ENCODE measurements at places on chromosomes 4 and X. TPM values are rescaled to one million over a fixed set of nuclear protein-coding genes. Genes with fewer than 3 reads are reported as not detected.

The LDOC1 gene
- 21.5 TPM for total RNA-seq

The PPM1K gene
- 54.8 TPM for total RNA-seq

The SHISA3 gene
- total RNA-seq: 13.3 TPM

The BGN gene
- total RNA-seq: 1.9 TPM

The ADH1B gene
- not detected for total RNA-seq

The ERAS gene
- not detected for total RNA-seq

The MAGEA11 gene
- not detected for total RNA-seq
